ENCODE measurements at places on chromosomes 7 and 10.

- no peak for DNase-seq
These were observed 64.6 kb downstream of the GSAP start for GRCh38 chr7:77351539-77352004.

- DNase-seq: no peak
These were observed 29.9 kb downstream of the POLL start for GRCh38 chr10:101558204-101558603.

- DNase-seq: no peak
These were observed 21.9 kb downstream of the CDK13 start for GRCh38 chr7:39971924-39972323.

- DNase-seq: no peak
These were observed 4.4 kb downstream of the ITPRIP start for GRCh38 chr10:104333728-104334373.

GRCh38 chr10:75292794-75293445 is 57.2 kb upstream of the COMTD1 start:
- no peak for DNase-seq

- no peak for DNase-seq
These were observed 624.9 kb downstream of the ARL4A start for GRCh38 chr7:13312307-13312706.

DNA sequence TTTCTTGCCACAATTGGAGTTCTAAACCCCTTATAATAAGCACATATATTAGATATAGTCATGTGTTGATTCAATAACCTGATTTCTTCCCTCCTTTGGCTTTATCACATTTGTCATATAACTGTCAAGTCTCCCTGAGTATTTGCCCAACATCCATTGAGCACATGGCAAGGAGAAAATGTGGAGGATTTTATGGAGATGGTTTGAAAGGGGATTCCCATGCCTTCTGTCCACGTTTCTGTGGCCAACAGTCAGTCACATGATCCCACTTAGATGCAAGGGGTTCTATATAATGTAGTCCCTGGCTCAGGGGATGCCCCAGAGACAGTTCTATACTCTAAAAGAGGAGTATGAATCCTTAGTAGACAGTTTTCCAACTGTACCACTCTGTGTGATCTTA is 577.7 kb downstream of the NRG3 start:
- DNase-seq: no peak

DNA sequence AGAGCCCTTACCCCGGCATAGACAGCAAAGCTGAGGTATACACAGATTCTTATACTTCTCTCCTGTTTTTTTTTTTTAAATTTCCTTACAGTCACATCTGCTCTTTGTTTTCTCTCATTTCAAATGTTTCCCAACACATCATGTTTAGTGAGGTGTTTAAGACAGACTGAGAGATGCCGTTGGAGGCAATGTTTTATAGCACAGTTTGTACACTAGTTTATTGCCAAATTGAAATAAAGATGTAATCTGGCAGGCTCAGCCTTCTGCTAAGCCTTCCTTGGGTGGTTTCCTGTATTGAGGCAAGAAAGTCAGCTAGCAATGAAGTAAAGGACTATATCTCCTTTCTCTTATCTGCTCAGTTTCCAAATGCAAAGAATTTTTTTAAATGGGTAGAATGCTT is 393.4 kb downstream of the SORCS1 start:
- DNase-seq: no peak

DNA sequence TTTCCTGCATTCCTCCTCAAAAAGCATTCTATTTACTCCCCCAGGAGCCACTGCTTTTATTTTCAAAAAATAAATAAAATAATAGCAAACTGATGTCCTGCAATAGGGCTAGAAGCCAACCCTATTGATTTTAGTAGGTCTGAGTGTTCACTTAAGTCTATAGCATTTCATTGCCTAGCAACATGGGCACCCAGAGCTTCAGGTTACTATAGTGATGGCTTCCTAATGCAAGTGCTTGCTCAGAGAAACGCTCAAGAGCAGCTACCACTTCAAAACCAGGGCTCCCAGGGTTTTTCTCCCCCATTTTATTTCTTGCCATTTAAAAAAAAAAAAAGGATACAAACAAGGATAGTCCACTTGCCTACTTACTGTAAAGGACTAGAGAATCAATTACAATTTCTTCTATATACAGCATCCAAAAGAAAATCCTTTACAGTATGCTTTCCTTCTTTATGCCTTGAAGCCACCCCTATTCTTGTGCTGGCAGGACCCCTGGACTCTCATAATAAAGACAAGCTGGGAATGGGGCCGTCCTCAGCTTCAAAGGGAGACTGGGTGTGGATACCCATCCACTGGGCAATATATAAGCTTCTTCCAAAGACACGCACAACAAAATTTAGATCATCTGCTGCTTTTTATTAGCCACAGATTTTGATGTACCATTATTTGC is 133.3 kb downstream of the VPS41 start:
- no peak for DNase-seq

- no peak for DNase-seq
These were observed 146.1 kb downstream of the VPS50 start for GRCh38 chr7:93378131-93378760.

GRCh38 chr10:17742918-17743317 is 9.1 kb upstream of the TMEM236 start:
- DNase-seq: no peak

DNA sequence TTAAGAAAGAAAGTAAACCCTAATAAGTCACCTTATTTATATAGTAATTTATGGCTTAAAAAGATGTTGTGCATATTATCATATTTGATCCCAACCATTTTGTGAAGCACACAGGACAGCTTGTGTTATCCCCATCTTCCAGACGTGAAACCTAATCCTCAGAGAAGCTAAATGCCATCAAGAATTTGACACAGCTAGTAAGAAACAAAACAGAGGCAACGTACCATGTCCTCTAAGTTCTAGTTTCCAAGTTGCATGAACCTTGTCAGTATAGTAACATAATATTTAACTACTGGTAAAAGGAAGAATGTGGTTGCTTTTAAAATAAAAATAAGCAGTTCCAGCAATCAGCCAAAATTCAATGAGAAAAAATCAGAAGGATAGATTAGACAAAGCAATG is 41.5 kb downstream of the PTN start:
- no peak for DNase-seq

DNA sequence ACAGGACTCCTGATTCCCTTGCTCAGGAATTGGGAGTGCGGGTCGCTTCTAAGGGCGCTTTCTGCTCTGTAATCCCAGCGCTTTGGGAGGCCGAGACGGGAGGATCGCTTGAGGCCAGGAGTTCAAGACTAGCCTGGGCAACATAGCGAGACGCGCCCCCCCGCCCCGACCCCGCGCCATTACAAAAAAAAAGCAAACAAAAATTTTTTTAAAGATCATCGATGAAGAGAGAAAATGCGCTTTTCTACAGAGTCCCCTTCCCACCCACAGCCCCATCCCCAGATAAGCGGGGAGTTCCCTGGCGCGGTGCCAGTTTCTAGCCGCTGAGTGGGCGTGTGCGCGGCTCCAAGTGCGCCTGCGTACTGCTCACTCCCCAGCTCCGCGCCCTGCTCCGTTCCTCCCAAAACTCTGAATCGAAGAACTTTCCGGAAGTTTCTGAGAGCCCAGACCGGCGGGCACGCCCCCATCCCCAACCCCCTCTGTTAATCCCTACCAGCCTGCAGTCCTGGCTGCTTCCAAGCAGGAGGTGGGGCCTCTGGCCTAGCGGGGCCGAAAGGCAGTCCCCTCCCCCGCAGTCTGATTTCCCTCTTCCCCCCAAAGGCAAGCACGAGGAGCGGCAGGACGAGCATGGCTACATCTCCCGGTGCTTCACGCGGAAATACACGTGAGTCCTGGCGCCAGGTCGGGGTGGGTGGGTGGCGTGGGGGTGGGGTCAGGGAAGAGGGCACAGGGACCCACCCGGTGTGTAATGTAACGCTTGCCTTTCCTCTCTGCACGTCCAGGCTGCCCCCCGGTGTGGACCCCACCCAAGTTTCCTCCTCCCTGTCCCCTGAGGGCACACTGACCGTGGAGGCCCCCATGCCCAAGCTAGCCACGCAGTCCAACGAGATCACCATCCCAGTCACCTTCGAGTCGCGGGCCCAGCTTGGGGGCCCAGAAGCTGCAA is 1.0 kb downstream of the HSPB1 start:
- peak; percentile 38 for DNase-seq

- DNase-seq: no peak
These were observed 472.5 kb upstream of the SEMA3D start for GRCh38 chr7:85659364-85659763.

DNA sequence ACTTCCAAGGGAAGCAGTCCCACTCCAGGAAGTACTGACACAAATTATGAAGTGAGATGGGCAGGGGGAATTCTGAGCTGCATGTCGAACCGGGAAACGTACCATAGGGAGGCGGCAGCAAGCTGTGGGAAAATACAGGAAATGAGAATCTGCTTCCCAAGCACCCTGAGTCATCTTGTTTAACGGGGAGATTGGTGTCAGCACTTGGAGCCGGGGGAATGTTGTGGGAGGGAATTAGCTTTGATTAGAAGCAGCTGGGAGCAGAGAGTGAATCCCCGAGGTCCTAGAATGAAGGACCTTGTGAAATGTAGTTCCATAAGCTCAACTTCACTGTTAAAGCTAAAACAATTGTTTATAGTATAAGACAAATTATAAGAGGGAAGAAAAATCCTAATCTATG is 141.4 kb upstream of the PRKCQ start:
- no peak for DNase-seq

GRCh38 chr10:107653832-107654287 is 489.4 kb upstream of the SORCS1 start:
- DNase-seq: no peak

DNA sequence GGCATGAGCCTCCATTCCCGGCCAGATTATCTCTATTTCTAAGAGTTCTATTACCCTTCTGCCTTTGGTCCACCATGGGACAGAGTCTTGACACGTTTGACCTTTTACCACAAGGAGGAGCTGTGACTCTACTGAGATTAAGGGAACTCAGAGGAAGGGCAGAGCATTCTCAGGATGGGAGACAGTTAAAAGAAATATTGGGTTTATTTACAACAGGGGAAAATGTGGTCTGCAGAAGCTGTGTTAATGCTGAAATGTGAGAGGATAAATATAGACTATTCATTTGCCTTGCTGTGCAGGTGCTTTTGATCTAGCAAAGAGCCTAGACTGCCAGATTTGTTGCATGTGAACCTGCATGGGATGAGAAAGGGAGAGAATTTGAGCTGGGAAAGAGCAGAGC is 45.8 kb upstream of the PRSS58 start:
- no peak for DNase-seq

- DNase-seq: no peak
These were observed 5.7 kb upstream of the GDI2 start for GRCh38 chr10:5818894-5819293.

- no peak for DNase-seq
These were observed 582 bp downstream of the TPST1 start for GRCh38 chr7:66205741-66206090.

GRCh38 chr7:110857106-110857505 is 233.8 kb upstream of the LRRN3 start:
- no peak for DNase-seq

GRCh38 chr7:155300641-155301452 is 3.2 kb downstream of the INSIG1 start:
- no peak for DNase-seq

GRCh38 chr10:43417950-43418768 is 9.2 kb upstream of the HNRNPF start:
- DNase-seq: no peak

- DNase-seq: no peak
These were observed 49.5 kb upstream of the EBF3 start for GRCh38 chr10:130013335-130014262.

GRCh38 chr10:77763453-77764430 is 126.1 kb upstream of the KCNMA1 start:
- DNase-seq: peak; percentile 42

DNA sequence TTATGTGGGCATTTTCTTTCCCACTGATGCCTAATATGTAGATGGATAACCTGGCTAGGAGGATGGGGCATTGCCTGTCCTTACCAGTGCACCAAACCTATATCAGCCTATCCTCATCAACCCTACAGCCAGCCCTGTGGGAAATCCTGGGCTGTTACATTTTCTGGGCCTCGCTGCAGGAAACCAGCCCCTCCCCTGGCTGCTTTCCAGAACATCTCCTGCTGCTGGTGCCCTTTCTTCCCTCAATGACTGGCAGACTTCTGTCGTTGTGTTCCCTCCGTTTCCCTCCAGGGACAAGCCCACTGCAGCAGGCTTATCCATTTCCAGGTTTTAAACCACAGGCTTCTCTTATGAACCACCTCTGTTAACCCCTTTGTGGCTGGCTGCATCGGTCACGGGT is 486.1 kb upstream of the COBL start:
- DNase-seq: no peak

DNA sequence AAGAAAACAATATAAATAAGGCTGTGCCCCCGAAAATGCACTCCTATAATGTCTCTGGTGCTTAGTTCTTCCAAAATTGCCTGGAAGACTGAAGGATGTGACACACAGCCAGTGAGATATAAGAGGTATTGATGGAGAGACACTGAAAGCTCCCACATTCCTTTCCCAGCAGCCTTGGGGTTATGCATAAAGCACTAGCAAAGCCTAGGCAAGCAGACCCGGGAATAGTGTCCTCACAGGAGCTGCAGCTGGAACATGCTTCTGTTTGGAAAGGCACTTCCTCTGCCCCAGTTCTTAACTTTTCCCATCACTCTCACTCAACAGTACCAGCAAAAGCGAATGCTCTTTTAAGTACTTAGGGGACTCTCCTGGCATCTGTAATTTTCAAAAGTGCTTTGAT is 178.0 kb downstream of the AMPH start:
- DNase-seq: no peak

DNA sequence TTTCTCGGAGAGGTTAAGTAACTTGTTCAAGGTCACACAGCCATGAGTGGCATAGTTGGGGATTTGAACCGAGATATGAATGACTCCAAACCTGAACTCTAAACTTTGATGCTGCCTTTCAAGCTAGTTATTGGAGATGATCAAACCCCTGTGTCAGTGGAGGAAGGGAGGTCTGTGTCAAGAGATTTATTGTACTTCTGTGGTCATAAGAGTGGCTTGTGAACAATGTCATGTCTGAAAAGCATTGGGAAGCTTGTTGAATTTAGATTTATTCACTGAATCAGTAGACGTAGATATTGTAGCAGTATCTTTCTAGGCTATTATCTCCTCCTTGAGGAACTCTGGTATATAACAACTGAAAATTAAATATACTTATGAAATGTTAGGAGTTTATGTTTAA is 27.3 kb downstream of the SNX10 start:
- no peak for DNase-seq

Measured in NCI-H526 treated with DMSO at 0.1 percent for 48 hours (cell line).